Activated T-cell treated with anti-CD3 and anti-CD28 coated beads, Interleukin-2, amount 50 U/mL, for 4 hours (primary cell): ENCODE measurements at places on chromosomes 2 and 18.

DNA sequence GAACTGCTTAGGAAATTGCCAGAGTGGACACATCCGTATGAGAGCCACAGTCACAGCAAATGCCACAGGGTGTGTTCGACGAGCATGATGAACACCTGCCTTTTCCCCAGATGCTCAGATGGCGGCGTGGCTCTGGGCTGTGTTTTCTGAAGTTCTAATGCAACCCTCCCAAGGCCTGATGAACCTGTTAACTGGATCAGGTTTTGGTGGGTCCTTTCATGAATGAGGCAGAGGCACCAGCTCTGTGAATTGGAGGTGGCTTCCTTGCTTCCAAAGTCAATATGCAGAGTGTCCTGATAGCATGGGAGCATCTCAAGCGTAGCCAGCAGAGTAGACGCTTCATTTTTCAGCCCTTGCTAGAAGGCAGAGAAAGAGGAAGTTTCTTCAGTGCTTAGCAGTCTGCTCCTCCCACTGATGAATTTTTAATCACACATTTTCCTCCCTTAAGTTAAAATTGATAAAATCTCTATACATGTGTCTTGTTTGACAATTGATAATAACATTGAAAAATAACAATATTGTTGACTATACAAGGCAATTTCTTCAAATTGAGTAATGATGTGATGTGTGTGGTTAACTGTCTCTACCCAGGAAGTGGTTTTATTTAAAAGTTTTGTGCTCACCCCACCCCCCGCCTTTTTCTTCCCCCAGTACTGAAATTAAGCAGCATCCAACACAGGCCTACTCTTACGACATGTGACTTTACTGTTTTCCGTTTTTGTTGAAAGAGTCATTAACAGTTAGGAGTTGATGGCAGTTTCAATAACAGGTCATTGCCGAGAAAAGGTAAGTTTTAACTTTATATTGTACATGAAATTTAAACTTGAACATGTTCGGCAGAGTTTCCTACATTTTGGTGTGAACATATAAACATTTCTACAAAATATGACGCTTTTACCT is at the start of gene ARHGAP15:
Gene ARHGAP15 (plus strand): TSS at position 739 of the 900 bp plus-strand sequence.
- DNase-seq, result peak; percentile 58

DNA sequence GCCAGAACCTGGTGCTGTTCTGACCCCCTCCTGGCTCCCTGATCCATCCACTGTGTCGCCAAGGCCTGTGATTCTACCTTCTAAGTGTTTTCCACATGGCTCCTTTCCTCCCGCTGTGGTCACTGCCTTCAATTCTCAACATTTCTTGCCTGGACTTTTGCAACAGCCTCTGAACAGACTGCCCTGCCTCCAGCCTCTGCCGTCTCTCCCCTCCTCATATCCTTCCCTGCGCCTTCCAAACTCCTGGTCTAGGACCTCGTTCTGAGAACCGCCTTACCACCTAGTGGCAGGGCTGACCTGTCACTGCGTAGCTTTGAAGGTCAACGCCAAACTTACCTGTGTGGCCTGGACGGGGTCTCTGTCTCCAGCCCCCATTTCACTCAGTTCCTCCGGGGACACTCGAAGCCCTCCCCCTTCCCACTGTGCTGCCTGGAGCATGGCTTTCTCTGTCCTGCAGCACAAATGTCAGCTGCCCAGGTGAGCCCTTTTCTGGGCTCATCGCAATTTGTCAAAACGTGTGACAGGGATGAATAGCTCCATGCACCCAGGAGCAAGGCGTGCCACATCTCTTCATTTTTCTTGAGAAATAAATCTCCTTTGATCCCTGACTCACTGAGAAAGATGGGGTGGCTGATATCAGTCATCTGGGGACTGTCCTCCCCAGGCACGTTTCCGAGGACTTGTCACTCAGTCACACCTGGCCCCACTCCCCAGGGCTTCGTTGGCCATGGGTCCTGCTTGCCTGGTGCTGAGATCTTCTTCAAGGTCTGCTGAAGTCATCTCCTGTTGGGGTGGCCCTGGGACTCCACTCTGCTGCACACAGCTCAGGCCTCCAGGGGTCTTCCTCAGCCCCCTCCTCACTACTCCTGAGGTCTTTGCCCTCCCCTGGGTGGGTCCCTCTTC is 46.7 kb downstream of the LDLRAD4 start:
- DNase-seq, result peak; percentile 25

GRCh38 chr2:81706856-81707255 is 1402.3 kb upstream of the LRRTM1 start:
- no peak for DNase-seq

DNA sequence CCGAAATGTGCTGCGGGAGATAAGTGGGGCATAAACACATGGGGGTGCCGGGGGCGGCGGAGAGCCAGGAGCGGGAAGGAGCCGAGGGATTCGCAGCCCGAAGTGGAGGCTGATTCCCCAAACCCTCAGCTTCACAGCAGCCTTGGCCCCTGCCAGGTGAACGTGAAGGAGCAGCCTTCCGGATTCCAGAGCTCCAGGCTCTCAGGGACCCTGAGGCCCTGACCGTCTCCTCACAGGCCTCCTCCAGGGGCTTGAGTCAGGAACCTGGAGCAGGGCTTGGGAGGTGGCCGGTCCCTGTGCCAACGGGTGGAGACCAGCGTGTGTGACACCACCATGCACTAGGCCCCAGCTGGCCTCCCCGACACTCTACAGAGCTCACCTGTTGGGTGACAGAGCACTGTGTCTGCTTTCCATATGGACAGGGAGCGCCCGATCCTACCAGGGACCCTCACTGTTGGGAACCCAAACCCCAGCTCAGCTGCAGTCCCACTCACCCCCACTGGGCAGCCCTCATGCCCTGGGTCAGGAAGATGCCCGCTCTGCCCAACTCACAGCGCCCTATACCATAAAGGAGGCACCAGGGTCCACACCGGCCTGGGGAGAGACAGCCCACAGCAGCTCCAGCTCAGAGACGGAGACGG is 117.6 kb upstream of the OTOS start:
- DNase-seq, result no peak

DNA sequence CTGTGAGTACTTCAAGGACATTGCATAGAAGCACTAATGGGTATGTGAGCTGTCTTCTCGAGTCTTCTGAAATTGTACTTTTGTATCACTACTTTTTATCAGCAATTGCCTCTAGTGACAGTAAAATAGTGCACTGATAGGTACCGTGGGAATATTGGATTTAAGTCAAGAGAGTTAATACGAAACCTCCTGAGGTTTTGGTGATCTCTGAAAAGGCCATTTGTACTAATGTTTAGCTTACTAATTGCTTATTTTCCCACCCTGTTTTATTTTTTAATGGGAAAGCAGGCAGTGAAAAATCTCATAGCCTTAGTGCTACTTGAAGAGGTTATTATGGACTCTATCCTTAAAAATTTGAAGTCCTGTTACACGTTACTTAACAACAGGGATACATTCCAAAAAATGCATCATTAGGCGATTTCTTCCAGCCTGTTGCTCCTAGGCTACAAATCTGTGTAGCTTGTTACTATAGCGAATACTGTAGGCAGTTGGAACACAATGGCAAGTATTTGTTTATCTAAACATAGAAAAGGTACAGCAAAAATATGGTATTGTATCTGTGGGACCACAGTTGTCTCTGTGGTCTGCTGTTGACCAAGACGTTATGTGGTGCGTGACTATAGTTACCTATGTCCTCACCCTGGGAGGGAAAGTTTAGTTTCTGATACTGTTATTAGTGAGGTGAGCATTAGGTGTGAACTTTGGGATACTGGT is 65.9 kb downstream of the CAB39 start:
- DNase-seq, result no peak

- no peak for DNase-seq
Measured at GRCh38 chr2:222972420-222972819, 79.6 kb upstream of the KCNE4 start.

DNA sequence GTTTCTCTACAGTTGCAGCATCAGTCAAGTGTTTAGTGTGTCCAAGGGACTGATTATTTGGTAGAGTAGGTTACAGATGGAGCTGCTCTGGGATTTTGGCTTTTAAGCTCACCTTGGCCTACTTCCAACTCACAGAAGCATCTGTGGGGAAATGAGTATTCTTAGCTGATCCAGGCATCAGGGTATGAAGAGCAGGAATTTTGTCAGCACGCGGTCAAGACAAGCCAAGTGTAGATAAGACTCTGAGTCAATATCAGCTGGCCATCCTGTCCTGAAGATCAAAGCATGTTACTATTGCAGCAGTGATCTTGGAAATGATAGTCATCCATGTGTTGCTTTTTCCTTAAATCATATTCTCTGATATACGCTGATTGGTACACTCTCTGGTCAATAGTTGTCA is 24.4 kb downstream of the SERPINB4 start:
- no peak for DNase-seq

GRCh38 chr2:107648781-107649404 is 177.8 kb upstream of the RGPD4 start:
- no peak for DNase-seq

GRCh38 chr2:76870581-76870980 is 651.6 kb downstream of the LRRTM4 start:
- DNase-seq, result no peak

DNA sequence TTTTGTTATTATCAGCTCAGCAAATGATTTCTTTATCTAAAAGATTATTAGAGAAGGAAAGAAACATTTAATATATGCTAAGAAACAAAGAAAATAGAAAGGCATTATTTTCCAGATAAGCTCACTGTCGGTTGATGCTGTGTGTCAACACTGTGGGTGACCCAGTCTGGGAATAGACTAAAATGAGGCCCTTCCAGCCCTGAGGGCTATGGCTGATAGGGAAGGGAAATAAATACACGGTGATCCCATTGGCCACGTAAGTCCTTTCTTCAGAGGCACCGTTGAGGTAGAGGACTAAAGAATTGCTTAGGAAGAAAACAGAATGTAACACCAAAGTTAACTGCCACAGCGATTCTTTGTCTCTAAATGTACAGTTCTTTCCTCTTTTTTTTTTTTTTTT is 1.8 kb downstream of the ABCB11 start:
- DNase-seq, result no peak

GRCh38 chr2:104384961-104385360 is 469.0 kb upstream of the POU3F3 start:
- DNase-seq, result no peak

DNA sequence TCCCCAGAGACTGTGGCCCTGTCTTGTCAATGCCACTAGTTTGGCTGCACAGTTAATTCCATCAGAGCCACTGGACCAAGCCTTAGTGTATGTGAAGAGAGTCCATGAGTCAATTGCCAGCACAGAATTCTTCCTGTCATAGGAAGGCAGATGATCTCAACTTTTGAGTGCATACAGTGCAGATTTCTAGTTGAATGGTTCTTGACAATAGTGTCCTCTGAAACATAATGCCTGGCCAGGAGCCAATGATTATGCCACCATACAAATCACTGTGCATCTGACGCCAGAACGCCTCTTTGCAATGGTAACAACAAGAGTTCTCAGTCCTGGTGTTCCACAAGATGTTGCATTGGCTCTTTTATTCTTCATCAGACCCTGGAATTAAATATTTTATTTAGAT is 7.1 kb downstream of the NEUROD1 start:
- DNase-seq, result no peak

GRCh38 chr18:69845593-69846506 is 101.8 kb downstream of the CD226 start:
- no peak for DNase-seq

- no peak for DNase-seq
Measured at GRCh38 chr2:46198164-46198883, 98.9 kb upstream of the EPAS1 start.

DNA sequence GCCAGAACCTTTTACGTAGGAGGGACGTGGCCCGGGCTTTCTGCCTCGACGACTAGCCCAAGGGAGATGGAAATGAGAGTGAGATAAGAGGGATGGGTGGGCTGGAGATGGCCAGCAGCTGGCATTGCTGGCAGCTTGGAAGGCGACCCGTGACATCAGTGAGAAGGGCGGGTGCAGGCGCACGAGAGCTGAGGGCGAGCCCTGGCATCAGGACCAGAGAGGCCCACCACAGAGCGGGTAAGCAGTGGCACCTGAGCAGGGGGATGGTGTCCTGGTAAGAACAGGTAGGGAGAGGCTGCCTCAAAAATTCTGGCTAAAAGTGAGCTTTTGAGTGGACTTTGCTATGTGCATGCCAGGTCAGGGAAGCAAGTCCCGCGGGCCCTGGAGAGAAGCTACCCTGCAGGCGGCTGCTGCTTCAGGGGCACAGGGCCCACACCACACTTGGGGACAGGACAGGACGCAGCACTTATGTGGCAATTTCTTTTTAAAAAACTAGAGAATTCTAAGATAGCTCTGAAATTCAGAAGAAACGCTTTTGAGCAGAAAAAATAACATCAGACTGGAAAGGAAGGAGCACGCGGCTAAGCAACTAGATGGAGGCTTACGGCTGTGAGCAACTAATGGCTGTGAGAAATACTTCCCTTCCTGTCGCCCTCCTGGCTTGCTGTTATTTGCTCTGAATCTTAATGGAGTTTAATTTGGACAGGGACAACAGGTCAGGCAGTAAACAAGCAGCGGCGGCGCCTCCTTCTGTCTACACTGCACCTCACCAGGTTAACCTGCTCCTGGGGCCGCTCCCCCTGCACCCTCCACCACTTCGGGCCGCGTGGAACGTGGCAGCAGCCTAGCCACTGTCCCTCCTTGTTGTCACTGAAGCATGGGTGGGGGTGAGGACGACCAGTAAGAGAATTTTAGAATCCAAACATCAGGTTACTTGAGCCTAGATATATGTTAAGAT is 20.5 kb downstream of the THAP4 start:
- DNase-seq, result no peak

DNA sequence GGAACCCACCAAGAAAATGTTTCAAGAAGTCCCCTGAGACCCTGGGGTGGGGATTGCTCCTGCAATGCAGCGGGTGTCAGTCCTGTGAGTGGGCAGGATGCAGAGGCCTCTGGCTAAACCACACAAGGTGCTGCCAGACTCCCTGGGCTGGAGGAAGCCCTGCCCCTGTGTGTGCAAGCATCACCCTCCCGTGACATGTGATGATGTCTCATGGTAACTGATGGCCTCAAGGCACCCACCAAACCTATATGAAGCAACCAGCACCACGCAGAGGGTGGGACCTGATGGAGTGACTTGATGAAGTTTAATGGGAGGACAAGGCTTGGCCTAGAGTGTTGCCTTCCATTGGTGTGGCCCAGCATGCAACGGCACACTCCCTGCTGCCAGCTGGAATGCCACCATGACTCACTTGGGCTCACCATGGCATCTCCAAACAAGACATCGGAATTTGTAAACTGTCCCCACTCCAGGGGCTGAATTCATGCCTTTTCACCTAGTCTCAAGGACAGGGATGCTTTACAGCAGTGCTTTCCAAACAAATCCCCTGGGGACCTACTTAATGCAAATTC is 8.7 kb upstream of the SLC14A1 start:
- no peak for DNase-seq

DNA sequence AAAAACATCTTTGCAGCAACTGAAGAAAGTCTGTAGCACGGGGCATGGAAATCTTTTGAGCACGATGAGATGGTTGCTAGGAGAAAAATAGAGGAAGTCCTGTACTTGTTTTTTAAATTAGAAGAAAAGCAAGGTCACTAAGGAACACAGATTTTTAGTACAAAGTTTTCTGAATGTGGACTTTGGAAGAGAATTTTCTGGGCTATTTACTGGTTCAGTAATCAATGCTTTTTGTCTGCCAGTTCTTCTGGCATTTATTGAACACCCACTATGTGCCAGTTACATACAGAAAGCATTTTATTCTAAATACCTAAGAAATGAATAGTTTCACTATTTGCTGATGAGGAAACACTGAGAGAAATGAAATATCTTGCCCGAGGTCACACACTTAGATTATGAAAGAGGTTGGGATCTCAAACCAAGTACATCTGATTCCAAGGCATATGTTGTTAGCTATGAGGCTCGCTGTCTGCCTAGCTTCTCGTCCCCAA is 15.6 kb upstream of the MAP3K20 start:
- no peak for DNase-seq

GRCh38 chr18:76264198-76264875 is 230.7 kb downstream of the ZNF516 start:
- no peak for DNase-seq
